Activated naive CD4-positive, alpha-beta T cell treated with Interleukin-2 at 50 U/mL for 16 hours (primary cell): ENCODE measurements at places on chromosomes 6 and 20.

- DNase-seq, result no peak
Measured at GRCh38 chr6:153729189-153729588, 309.9 kb upstream of the OPRM1 start.

- DNase-seq, result no peak
Measured at GRCh38 chr6:170025341-170025911, 265.5 kb downstream of the DLL1 start.

DNA sequence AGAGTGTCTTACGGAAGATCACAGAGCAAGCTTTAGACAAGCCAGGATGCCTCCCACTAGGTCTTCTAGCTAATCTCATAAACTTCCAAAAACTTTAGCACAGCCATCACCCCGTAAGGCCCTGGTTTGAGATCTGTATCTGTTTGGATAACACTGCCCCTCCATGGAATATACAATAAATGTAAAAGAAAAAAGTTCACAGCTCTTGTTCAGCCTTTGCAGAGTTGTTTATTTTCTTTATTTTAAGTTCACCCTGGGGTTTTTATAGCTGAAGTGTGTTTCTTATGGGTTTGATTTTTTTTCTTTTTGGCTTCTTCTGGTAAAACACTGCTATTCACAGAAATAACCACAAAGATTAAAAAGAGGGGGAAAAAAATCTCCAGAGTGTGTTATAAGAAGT is 125.6 kb downstream of the EYA2 start:
- no peak for DNase-seq

- no peak for DNase-seq
Measured at GRCh38 chr20:33897313-33897912, 86.3 kb downstream of the CHMP4B start.

DNA sequence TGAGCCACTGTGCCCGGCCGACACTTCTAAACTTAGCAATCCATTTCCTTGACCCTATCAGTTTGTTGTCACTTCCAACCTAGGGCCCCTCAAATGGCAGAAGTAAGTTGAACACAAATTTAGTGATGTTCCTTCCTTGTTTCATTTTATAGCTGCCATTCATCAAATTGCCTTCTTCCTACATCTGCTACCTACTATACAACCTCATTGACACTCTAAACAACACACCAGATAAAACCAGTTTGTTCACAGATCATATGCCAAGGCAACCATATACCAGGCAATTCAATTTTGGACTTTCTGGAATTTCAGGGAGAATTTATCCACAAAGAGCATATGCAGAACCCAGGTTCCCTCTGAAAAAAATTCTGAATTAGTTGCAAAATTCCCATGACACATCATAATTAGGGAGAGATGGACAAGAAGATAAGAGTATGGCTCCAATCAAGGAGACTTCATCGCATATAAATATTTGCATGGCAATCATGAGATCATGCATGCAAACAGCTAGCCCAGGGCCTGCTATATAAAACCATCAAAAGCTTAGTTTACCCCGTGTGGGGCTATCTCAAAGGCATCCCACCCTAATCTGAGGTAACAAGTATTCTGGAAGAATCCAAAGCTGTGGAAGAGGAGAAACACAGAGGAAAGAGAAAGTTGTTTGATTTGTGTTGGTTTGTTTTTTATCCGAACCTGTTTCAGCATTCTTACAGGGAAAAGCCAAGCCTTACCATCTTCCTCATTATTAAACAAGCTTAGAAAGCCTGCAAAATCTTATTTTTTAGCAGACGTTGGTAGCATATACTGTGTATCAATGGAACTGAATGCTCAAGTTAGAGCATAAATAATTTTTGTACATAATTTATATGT is 132.8 kb upstream of the TNFAIP3 start:
- DNase-seq, result no peak

GRCh38 chr6:37054171-37054570 is 48.7 kb downstream of the FGD2 start:
- DNase-seq, result no peak

DNA sequence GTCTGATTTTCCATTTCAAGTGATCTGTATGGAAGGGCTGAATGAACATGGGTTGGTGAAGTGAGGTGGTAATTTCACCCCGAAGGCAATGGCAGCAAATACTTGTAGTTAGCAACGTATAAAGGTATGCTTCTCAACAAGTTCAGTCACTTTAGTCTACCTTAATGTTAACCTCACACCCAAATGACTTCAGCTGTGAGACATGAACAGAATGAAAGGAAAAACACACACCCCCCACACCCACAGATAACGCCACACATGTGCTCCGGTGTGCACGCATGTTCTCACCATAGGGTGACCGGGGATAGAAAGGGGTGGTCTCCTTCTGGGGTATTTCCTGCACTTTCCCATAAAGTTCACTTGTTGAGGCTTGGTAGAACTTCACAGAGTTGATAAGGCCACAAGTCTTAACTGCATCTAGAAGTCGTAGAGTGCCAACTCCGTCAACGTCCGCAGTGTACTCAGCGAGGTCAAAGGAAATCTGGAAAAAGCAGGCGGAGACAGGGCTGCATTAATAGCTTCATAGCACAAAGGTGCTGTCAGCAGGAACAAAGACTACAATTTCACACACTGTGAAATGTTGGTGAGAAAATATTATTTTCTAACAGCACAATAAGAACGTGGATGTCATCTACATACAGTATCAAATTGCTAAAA is 284.8 kb downstream of the GMDS start:
- DNase-seq, result no peak
